Mesendoderm (in vitro differentiated cells): ENCODE measurements at places on chromosomes 4 and X.

GRCh38 chr4:41057467-41057866, 156.9 kb downstream of the APBB2 start:
- no peak for DNase-seq

DNA sequence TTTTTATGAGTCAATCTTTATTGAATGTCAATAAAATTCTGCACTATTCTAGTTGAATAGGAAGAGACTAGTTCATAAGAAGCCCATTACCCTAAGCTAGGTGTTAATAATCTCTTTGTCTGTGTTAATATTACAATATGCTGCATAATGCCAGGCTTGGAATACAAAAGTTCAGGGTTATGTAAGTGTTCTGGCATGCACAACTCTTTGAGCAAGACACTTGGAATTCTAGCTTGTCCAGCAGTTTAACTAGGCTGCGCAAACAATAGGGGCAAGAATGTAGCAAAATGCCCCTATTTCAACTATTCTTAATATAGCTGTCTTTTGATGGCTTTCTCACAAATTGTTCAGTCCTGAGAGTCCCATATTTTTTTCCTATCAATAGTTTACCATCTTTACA, 31.3 kb upstream of the ETNPPL start:
- DNase-seq: no peak

DNA sequence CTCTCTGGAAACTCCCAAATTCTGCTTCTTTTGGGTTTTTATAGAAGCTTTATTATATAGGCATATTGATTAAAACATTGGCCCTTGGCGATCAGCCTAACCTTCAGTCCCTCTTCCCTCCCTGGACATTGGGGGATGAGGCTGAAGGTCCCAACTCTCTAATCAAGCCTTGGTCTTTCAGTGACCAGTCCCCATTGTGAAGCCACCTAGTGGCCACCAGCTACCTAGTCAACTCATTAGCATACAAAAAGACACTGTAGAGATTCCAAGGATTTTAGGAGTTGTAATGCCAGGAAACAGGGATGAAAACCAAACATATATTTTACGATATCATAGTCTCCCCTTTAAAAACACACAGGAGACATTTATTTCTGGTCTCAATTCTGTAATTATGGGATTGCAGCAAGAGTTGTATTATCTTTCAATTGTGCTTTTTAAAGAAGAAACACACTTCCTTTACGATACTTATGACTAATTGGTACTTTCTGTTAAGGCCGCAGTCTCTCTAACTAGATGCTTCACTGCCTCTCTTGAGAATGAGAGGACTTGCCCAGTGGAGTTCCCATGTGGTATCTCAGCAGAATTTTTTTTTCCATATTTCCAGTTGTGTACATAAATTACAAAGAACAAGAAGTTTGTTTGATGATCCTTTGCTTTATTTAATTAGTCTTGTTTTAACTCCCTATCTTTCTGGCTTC, 58.2 kb downstream of the WDR17 start:
- DNase-seq: peak; percentile 75

DNA sequence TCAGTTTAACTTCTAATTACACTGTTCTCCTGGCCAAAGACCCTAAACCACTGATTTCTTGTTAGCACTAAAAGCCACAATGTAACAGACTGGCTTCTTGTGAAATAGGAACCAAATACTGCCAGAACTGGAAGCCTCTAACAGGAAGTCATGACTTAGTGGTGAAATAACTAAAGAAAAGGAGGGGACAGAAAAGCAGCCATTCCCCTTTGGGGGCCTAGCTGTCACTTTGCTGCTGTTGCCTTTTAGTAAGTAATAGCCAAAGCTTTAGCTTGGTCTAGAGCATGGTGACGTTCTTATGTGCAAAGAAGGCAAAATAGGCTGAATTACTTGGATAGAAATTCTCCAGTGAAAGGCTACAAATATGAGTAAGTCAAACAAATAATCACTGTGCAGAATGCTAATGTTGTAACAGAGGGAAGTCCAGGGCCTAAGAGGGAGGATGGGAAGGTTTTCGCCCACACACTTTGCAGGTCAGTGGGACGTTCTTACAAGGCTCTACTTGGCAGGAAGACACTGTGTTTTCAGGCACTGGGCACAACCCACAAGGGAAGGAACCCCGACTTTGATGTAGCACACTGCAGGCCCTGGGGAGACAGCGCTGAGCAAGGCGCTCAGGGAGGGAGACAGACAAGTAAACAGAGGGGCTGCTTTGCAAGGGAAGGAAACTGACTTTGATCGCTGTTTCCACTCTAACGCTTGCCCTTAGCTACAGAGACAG, 16.7 kb downstream of the GAB3 start:
- no peak for DNase-seq
